ENCODE measurements at places on chromosomes 4 and X. TPM values are rescaled to one million over a fixed set of nuclear protein-coding genes. Genes with fewer than 3 reads are reported as not detected.
A peak's percentile ranks its signal among the peaks of the same experiment; 100 is the strongest.

DNA sequence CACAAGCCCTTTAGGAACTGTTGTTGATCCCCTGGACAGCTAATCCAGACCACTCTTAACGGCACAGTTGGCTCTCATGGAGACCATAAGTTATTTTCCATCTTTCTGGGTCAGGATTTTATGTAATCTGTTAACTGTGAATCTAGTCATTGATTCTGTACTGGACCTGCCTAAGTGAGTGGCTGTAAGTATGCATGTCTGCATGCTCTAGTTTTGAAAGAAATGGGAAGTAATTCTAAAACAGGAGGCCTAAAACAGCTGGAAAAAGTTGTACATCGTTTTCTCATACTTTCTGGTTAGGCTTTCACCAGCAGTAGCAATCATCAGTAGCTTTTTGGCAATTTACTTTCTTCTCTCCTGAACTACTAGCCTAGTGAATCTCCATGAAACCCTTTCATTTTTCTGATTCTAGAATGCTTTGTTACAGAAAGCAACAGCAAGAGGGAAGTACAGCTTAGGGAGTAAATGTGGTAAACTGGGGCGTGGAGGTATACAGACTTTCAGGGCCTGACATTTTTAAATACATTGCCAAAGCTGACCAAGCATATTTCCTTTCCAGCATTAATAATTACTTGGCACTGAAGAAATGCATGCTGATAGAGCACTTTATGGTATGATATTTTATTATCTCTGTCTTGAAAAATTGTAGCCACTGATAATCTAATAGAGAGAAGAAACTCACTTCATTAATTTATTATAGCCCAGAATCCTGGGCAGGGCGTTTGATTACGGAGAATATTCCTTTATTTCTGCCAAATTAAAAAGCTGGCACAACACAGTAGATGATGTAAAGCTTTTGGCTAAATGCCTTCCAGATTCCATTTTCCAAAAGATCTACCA is 202.7 kb downstream of the BANK1 start:
- DNase-seq = peak; percentile 44

The ELOVL6 gene
- 7.9 TPM for total RNA-seq

GRCh38 chrX:154136627-154137161 is 7.3 kb upstream of the OPN1LW start:
- peak; percentile 42 for DNase-seq

- no peak for DNase-seq
Observed at GRCh38 chr4:40157436-40157835, 39.4 kb upstream of the RHOH start.

DNA sequence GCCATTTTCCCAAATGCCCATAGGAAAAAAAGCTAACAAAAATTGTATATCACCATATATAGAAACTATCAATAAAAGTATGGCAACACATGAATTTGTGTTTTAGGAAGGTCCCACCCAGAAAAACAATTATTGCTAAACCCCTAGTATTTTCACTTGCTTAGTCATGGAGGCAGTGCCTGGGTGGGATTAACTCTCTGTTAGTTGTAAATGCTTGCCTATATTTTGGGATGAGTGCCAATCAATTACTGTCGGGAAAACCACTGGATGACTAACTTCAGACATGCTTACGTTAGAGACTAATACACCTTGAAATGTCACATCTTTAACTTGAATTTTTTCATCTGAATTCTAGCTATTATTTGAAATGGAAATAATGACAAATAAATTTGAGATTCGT is 33.9 kb downstream of the TMPRSS11A start:
- DNase-seq = no peak

- DNase-seq = no peak
Observed at GRCh38 chrX:98299785-98300184, 1416.1 kb downstream of the RPA4 start.

DNA sequence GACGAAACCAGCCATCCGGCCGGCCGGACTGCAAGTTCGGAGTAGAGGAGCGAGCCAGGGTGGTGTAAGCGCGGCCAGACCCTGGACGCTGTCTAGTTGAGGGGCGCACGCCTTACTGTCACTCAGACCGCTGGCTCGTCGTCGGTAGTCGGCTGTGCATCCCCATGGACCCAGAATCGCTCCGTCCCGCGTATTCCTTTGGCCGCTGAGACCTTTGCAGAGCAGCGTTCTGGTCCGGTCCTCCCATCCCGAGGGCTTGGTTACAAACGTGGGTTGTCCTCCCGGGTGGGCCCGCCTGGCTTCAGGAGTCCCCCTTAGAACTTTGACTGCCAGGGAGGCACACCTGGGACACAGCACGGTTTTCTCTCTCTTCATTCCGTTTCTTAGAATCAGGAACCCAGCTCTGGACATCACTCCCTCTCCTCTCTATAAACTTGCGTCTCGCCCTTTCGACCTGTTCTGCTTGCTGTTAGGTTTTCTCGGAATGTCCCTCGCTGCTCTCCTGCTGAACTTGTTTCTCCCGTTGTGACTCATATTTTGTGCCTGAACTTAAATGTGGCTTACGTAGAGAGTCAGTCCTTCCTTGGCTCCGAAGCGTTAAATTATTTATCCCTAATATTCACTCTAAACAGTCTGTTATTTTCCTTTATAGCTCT is 672 bp downstream of the PGM2 start:
- DNase-seq = peak; percentile 45

DNA sequence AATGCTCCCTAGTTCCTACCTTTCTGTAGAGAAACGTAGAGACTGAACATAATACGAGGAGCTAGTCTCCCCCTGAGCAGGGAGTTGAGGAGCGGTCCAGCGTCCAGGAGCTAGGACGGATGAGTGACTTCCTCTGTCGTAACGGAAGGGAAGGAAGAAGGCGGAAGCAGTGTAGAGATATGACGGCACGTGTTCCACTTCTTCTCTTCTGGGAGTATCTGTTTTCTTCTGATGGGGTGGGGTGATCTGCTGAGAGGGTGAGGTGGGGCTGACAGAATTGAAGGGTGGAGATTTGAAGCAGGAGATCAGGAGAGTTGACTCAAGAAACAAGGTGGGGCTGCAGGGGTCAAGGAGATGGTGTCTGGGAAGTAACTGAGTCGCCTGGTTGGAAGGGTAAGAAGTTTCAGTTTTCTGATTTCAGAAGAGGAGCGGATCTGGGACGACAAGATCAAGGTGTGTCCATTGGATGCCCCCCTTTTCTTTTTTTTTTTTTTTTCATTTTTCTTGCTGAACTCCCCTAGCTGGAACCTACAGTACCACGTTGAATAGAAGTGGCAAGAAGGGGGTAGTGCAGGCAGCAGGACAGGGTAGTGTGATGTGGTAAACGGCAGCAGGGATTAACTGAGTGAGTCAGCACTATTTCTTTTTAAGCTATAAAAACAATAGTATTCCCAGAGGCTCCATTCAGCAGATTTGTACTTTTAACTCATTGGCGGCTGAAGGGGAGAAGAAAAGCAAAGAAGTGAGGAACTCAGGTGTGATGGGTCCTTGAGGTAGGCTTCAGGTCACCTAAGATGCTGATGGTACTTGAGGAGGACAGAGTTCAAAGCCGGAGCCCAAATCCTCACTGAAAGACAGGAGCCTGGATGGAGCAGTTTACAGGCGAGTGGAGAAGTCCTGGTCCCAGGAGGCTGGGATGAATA is 50.8 kb upstream of the SETD7 start:
- DNase-seq = peak; percentile 52

DNA sequence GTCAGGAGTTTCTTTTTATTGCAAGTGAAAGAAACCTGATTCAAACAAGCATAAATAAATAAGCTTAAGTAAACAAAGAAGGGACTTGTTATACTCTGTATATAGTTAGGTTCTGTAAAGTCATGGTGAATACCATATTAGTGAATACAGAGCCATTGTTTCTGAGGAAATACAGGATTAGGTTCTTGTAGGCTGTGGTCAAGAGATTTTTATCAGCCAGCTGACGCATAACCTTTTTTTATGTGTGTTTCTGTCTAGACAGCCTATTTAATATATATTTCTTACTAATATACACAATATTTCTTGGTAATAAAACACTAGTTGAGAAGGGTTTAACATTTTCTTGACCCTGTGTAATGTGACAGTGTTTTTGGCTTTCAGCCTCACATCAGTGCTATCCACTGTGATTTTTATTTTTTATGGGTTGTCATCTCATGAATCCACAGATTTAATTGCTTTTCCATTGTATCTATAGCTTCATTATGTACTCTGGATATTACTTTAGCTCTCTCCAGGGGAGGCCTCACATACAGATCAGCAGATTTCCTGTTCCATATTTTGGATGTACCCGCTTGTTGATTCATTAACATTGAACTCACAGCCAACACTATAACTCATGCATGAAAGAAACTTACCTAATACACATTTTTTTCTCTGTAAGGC is 8.0 kb downstream of the HERC3 start:
- DNase-seq = peak; percentile 21

All from umbilical cord (tissue), 2 donors.